ENCODE measurements at places on chromosomes 13 and 19.

GRCh38 chr19:39508629-39509028, 6.3 kb upstream of the SELENOV start:
- no peak for DNase-seq

DNA sequence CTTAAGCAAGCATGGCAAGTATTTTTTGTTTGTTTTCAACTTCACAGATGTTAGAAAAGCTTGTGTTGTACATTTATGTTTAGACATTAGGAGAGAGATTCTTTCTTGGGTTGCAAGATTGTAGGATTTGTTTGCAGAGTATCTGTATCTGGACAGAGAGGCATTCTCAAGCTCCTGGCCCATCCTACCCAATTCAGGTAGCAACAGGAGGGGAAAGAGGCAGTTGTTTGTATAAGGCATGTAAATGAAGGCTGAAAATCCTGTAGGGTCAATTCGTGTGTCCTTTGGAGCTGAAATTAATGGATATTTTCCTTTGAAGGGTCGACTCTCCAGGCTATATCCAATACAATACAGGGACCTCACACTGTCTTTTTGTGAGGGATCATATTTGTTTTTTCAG, 147.3 kb downstream of the KCNRG start:
- no peak for DNase-seq

GRCh38 chr13:104289400-104289799, 1223.2 kb upstream of the SLC10A2 start:
- DNase-seq: no peak

- DNase-seq: no peak
Measured at GRCh38 chr19:715347-715746, 6.6 kb downstream of the PALM start.

- DNase-seq: peak; percentile 36
Measured at GRCh38 chr13:48144413-48145035, 49.6 kb upstream of the MED4 start.

- DNase-seq: peak; percentile 53
Measured at GRCh38 chr19:4583961-4584669, 24.6 kb upstream of the SEMA6B start.

GRCh38 chr13:111939666-111940278, 127.2 kb upstream of the SOX1 start:
- DNase-seq: no peak

DNA sequence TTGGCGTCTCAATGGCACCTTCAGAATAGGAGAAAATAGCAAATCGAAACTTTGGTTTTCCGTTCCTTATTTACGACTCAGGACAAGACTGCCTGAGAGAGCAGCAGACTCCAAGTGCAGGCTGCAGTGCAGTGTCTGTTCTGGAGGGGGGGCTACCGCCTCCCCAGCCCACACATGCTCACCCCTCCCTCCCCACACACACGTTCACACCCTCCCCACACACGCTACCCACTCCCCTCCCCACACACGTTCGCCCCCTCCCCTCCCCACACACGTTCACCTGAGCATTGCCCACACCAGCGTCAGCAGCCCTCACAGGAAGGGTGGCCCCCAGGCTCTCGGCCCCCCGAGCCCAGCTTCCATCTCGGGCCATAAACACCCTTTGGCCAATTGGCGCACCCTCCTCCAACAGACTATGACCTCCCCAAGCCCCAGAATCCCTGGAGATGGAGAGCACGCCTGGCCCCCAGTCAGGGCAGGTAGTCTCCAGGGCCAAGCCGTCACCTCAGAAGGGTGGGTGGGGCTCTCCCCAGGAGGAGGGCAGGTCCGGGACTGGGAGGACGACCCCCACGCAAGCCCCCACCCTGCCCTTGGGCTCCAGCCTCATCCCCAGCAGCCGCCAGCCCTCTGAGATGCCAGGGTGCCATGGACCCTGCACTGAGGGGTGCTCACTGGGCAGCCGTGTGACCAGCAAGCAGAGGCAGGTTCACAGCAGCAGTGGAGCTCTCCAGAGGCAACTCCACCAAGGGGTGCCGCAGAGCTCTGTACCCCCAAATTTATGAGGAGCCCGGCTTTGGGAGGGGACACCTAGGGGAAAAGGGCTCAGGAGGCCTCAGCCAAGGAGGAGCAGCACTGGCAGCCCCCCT, 27.5 kb downstream of the RASA3 start:
- no peak for DNase-seq

- DNase-seq: no peak
Measured at GRCh38 chr19:58037927-58038687, 4.3 kb downstream of the ZSCAN1 start.

- no peak for DNase-seq
Measured at GRCh38 chr13:94028234-94028633, 451.2 kb downstream of the DCT start.

DNA sequence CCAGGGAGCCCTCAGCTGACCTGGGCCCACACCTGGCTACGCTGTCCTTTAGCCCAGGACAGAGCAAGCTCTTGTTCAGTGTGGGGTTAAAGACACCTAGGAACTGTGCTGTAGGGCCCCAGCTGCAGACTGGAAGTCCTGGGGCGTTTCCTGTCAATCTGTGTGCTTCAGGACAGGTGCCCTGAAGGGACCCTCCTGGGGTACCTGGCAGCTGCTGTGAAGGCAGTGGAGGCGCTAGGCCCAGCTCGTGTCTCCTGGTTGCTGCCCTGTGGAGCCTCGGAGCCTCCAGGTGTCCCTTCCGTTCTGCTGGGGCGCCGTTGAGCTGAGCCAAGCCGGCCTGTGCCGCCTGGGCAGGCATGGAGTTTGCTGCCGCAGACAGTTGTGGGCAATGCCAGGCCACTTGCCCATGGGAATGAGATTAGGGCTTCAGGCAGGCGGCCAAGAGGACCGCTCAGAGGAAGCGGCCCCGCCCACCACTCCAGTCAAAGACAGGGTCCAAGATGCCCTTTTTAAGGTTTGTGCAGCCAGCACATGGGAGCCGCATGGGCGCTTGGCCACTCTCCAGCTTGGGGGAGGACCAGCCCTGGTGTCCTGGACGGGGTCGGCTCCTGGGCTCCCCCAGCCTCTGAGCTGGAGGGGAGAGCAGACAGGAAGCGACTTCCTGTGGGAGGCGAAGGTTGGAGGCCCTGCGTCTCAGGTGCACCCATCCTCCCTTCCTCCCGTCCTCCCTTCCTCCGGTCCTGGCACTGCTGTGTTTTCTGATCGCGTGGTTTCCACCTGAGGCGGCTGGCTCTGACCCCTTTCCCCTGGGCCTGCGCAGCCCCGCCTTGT, 4.0 kb downstream of the PTBP1 start:
- no peak for DNase-seq

- peak; percentile 87 for DNase-seq
Measured at GRCh38 chr19:16581971-16582343, 9.7 kb upstream of the SLC35E1 start.

DNA sequence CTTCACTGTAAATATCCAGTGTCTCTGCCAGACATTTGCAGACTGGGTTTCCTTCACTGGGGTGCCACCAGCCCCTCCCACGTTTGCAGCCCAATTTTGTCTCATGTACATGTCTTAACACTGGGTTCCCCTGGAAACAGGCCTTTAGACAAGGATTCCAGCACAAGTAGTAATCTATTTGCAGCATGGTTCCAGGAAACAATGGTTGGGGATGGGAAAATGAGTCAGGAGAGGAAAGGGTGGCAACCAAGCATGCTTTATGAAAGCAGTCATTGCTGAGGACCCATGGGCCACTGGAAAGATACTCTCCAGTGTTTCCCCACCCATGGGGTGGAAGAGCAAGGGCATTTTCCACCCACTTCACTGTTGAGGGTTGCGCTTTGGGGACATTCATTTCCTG, 53.6 kb upstream of the FARP1 start:
- DNase-seq: no peak
